ENCODE measurements at places on chromosomes 2 and 18.

DNA sequence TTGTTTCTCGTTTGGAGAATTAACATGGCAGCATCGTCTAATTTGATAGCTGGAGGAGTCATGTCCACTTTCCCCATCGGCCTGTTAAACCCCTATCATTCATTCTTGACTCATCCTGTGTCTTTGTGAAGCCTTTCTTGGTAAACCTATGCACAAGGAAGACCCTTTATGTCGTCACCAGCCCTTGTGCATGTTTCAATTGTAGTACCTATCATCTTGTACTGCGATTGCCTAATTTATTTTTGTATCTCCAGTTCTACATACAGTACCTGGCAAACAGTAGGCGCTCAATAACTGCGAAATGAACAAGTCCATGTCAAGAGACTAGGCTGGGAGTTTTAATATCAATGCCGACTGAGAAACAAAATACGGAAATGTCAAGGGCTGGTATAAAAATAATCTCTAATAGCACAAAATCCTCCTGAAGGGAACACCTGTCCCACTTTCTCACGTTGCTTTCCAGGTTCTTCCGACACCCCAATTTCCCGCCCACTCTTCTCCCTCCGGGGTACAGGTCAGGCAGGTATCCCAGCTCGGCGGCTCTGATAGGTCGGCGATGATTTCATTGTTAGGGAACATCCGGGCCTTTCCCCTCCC, 1.3 kb upstream of the PPM1B start:
- no peak for DNase-seq

DNA sequence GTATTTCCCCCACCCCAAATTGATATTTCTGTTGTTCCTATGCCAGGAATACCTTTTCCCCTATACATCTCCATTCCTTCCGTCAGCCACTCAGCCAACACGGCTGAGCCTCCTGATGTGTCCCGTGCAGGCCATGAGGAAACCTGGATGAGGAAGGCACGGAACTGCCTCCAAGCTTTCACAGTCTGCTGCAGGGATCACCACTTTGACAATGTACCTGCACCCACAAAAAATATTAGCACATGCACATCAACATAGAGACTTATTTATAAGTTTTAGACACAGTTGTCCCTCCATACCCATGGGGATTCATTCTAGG, 101.4 kb upstream of the PPP1CB start:
- DNase-seq = no peak

DNA sequence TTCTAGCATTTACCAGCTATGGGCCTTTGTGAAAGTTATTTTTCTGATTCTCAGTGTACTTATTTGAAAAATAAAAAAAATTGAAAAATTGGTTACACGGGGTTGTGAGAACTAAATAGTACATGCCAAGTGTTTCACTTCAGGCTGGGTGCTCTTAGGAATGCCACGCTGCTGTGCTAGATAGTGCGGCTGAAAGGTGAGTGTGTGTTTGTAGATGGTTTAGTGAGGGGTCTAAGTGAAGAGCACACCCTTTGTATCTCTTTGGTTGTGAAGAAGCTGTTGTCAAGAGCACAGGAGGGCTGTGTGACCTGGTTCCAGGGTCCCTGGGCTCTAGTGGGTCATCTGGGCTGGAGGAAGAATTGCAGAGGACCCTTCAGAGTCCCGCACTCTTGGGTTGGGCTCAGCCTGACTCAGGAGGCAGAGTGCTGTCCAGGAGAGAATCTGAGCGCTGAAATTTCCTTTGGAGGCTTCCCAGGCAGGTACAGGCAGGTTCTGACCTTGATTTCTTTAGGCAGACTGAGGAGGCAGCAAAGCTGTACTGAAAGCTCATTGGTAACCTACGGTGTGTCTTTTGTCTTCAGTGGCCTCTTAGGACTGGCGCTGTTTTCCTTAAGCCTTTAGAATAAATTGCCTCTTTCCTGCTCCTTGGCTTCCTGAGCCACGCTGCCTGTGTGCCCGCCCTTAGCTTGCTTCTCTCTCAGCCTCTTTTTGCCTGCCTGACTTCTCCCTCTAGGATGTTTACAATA, 44.4 kb downstream of the MAP4K4 start:
- no peak for DNase-seq

DNA sequence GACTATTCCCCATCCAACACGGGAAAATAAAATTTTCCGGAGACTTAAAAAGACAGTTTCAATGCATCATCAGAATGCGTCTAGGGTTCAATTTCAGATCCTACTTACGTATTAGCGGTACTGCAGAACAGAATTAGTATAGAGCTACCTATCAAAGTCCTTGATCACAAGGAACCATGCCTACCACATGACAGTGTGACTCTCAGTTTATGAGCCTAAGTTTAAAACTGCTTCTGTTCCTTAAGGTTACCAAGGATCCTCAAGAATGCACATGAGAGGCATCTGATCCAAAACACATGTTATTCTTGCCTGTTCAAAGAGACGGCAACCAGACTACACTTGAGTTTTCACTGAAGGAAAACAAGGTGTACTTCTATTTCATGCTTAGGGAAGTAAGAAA, 369.7 kb downstream of the EPHA4 start:
- no peak for DNase-seq

DNA sequence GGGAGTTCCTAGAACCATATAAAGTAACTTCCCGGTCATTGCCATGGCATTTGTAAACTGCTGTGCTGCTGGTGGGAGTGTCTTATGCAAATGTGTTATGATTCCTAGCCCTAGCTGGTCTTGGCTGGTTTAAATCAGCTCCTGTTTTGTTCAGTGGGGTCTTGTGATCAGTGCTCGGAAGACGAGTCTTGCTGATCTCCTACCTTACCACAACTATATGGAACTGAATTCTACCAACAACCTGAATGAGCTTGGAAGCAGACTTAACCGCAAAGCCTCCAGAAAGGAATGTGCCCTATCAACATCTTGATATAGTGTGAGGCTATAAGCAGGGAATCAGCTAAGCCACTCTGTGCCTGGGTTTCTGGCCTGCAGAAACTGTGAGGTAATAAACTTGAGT, 33.5 kb downstream of the POLE4 start:
- DNase-seq = no peak

- DNase-seq = no peak
Measured at GRCh38 chr18:75179819-75180600, 28.9 kb downstream of the PTGR3 start.

DNA sequence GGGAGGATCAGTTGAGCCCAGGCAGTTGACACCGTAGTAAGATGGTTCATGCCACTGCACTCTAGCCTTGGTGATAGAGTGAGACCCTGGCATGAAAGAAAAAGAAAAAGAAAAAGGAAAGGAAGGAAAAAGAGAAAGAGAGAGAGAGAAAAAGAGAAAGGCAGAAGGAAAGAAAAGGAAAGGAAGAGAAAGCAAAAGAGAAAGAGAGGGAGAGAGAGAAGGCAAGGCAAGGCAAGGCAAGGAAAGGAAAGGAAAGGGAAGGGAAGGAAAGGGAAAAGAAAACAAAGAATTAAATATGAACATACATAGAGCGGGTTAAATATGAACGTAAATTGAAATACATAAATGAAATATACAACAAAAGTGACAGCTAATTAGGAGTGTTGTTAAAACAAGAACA, 167.5 kb upstream of the SETBP1 start:
- DNase-seq = no peak

DNA sequence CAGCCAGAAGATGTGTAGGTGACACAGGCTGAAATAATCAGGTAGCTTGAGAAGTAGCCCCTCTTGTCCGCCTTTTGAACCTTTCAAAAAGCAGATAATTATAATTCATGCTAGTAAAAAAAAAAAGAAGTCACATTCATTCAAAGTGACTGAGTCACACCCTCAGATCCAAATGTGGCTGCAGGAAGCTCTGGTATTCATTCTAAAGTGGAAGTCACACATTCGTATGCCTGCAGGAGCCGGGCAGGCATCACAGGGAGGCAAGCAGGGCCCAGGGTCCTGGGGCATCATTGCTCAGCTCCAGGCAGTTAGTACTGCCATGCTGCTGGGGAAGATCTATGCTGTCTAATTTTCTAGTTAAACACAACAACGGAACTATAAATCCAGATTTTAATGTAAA, 21.7 kb upstream of the RAB11FIP5 start:
- DNase-seq = no peak

GRCh38 chr18:46481048-46481846, 175.8 kb downstream of the LOXHD1 start:
- peak; percentile 63 for DNase-seq

DNA sequence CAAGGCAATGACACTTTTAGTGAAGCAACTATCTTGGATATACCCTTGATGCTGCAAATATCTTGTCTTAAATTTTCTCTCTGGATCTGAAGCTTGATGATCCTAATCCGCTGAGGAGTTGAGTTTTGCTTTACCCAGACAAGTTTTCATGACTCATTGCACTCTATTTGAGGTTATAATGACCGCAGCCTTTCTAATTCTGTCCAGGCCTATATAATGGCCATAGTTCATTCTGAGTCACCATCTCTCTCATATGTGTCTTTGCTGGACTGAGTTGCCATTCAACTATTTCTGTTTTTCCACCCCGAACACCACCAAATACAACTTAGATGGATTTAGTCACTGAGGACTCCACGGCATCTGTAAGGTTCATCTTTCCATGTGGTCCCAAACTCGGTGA, 802.1 kb upstream of the FAM98A start:
- no peak for DNase-seq

DNA sequence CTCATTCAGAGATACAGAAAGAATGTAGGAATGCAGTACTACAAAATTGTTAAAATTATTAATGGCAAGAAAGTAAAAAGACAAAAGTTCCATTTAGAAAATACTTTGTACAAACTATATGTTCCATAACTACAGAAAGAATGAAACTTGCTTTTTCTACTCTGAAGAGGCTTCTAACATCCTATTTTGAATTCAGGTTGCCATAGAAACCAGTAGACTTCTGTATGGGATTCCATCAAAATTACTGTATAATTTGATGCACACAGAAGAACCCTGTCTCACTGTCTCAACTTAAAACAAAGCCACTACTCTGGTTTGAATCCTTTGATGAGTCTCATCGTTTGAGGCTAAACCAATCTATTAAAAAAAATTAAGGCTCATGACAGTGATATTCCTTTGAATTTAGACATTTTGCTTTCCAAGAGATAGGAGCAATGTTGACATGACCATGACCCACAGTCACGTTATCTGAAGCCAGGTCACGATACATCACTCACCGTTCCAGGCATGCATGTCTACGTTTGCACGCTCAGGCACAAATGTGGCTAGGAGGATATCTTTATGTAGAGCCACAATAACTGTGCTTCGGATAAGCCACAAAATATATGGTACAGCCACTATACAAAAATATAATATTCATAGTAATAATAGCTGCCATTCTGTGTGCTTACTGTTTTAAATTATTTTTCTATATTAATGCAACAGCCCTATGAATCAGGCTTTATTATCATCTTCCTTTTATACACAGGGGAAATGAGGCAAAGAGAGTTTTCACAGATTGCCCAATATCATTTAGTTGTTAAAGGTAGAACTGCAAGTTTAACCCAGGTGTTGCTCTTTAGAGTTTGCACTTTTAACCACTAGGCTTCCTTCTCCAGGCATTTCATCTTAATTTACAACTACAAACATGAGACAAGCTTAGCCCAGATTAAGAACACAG, 82.4 kb downstream of the CACNB4 start:
- DNase-seq = no peak

DNA sequence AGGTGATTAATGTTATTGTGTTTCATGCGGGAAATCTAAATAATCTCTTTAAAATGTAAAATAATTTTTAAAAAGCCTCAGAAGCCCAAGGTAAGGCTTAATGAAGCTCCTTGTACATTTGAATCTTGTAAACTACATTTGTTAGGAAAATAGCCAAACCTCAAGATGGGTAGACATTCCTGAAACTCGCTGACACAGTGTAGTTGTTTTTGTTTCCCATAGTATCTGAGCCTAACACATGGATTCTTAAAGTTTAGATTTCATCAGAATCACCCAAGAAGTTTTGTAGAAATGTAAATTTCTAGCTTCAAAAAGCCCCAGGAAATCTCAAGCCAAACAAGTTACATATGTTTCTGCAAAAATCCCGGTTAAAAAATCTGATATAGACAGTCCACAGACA, 1221.1 kb upstream of the ACVR2A start:
- no peak for DNase-seq

DNA sequence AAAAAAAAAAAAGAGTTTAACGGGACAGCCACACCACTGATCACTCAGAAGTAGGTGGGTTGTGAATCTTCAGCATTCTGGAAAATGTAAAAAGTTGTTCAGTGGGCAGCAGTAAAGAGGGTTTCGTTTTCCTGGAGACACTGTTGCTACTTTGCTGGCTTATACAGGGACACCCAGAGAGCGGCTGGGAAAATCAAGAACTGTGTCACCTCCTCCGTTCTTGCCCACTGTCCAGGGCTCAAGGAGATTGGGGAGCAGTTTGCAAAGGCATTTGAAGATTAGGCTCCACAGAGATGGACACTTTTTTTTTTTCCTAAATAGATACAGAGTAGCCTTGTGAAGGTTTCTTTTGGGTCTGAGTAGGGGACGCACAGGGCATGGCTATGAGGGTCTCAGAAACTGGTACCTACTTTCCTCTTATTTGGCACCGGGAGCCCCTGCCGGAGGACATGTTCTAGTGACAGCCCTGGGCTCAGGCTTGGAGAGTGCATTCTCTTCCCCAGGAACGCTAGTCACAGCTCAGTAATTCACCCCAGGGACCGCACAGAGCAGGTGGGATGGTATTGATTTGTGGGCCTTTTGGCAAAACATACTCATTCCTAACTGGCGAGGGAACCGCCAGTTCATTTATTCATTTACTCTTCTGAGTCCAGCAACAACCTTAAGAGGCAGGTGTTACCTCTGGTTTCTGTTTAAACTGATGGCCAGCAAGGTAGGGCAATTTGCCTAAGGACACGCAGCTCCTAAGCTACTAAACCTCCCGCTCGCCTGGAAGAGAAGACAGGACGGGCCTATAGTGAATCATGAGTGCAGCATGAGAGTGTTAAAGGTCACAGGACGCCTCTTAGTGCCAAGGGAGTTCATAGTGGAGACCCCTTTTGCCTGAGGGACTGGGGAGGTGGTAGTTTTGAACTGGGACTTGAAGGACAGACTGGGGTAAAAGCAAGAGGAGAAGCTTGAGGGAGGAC, 53.1 kb downstream of the HPCAL1 start:
- DNase-seq = no peak

- no peak for DNase-seq
Measured at GRCh38 chr18:39259736-39260135, 1694.1 kb upstream of the CELF4 start.
